ENCODE measurements at places on chromosomes 6 and 20. TPM values are rescaled to one million over a fixed set of nuclear protein-coding genes. Genes with fewer than 3 reads are reported as not detected.

LAMP5 gene
- total RNA-seq = not detected

SEMG1 gene
- not detected for total RNA-seq

OPRM1 gene
- total RNA-seq = not detected

TSBP1 gene
- not detected for total RNA-seq

BPI gene
- total RNA-seq = not detected

GMDS gene
- total RNA-seq = 23.7 TPM

SAMD3 gene
- total RNA-seq = 70.5 TPM
